CD8-positive, alpha-beta memory T cell (primary cell): ENCODE measurements at places on chromosomes 7 and 10. TPM values are rescaled to one million over a fixed set of nuclear protein-coding genes. Genes with fewer than 3 reads are reported as not detected.
A peak's percentile ranks its signal among the peaks of the same experiment; 100 is the strongest.

- H3K27ac ChIP-seq: no peak overlapping the region
- no peak overlapping the region for H3K4me3 ChIP-seq
- H3K4me1 ChIP-seq: no peaks in the 10 kb centered on the region
- DNase-seq: no peak
- H3K36me3 ChIP-seq: no peaks in the 10 kb centered on the region
Measured at GRCh38 chr7:127514499-127514898, 70.9 kb downstream of the GCC1 start.

- H3K27me3 ChIP-seq: peaks cover 21% of the 10 kb centered on the region
- DNase-seq: peak; percentile 19
- no peak overlapping the region for H3K27ac ChIP-seq
- no peaks in the 10 kb centered on the region for H3K36me3 ChIP-seq
Measured at GRCh38 chr10:27258838-27259812, 18.5 kb upstream of the ACBD5 start.

Gene SORBS1
- 1.7 TPM for total RNA-seq

DNA sequence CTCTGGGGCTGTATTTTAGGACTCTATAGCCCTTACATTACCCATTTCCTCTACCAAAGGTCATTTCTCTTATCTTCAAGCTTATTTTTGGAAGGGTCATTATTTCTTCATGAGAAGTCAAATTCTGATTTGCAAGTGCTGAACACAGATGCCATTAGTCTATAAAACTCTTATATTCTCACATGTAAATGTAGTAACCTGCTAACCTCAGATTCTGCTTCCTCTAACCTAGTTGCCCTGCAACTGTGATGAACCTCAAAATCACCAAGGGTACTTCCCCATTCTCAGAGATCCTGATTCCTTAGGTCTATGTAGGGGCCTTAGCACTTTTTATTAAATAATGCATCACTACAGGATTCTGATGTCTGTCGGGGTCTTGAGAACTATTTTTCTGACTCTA lies 6.3 kb downstream of the FAS start:
- H3K4me3 ChIP-seq: no peak overlapping the region
- DNase-seq: no peak
- H3K27ac ChIP-seq: no peak overlapping the region
- no peaks in the 10 kb centered on the region for H3K27me3 ChIP-seq
- H3K4me1 ChIP-seq: peaks cover 63% of the 10 kb centered on the region
- no peaks in the 10 kb centered on the region for H3K36me3 ChIP-seq

- no peak overlapping the region for H3K27ac ChIP-seq
- DNase-seq: no peak
- no peak overlapping the region for H3K4me3 ChIP-seq
- no peaks in the 10 kb centered on the region for H3K4me1 ChIP-seq
Measured at GRCh38 chr7:69968969-69969556, 370.8 kb downstream of the AUTS2 start.

DNA sequence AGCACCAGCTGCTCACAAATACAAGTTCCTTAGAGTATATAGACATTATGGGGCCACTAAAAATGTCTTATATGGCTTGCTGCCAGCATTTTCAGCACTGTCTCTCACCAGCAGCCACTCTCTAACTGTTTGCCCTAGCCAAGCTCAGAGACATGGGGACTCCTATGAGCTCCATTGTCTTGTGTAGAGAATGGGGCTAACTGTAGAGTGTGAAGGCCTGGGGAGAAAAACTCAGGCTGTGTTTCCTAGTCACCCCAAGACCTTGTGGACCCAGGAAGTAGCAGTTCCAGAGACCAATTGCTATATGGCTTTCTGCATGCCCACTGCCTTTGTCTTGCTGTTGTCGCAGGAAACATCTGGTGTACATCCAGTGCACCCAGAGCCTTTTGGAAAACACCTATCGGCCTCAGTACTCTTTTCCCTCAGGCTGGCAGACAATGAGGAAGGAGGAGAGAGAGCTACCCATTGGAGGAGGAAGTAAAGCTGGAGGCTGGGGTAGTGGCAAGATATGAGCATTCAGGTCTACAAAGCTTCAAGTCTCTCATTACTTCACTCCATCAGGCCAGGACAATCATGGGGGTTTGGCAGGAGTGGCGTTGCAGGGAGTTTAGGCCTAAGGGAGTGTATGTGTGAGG lies 28.4 kb downstream of the ENTPD1 start:
- no peaks in the 10 kb centered on the region for H3K4me1 ChIP-seq
- no peaks in the 10 kb centered on the region for H3K27me3 ChIP-seq
- no peak overlapping the region for H3K27ac ChIP-seq
- H3K36me3 ChIP-seq: no peaks in the 10 kb centered on the region

GRCh38 chr7:44278451-44279161 lies 46.8 kb downstream of the CAMK2B start:
- no peak for DNase-seq
- H3K27ac ChIP-seq: no peak overlapping the region
- H3K4me3 ChIP-seq: no peak overlapping the region
- no peaks in the 10 kb centered on the region for H3K36me3 ChIP-seq

GRCh38 chr10:59362144-59362958 lies at the start of gene FAM13C:
TSS of gene FAM13C (minus strand) at chr10:59362549. CDS start at chr10:59362460, 89 bp downstream.
- no peaks in the 10 kb centered on the region for H3K27me3 ChIP-seq
- no peak for DNase-seq
- H3K4me1 ChIP-seq: no peaks in the 10 kb centered on the region
- no peaks in the 10 kb centered on the region for H3K36me3 ChIP-seq
- no peak within 1 kb of the TSS for H3K27ac ChIP-seq
- H3K4me3 ChIP-seq: no peak within 1 kb of the TSS

DNA sequence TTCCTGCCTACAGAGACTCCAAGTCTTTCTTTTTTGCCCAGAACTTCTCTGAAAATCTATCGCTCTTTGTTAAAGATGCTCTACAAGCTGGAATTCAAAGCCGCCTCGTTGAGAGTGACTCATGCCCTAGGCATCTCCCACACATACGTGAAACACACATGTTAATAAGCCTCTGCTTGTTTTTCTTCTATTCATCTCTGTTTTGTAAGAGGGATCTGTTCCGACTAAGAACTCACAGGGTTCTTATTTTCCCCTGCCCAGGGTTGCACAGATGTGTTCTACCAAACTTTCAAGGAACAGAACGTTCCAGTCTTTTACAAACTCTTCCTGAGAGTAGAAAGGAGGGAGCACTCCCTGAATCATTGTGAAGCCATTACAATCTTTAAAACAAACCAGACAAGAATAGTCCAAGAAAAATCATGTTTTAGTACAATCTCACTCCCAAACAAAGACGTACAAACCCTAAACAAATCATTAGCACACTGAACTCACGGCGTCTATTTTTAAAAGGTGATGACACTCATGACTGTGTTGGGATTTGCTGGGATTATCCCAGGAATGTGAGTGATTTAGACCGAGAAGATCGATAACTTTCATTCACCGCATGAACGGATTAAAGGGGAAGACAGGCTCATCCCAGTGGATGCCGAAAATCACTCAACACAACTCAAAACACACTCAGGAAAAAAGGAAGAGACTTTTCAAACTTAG lies 55.3 kb upstream of the INPP5A start:
- DNase-seq: no peak
- no peaks in the 10 kb centered on the region for H3K4me1 ChIP-seq
- H3K27ac ChIP-seq: no peak overlapping the region
- H3K27me3 ChIP-seq: no peaks in the 10 kb centered on the region

GRCh38 chr10:27620430-27621397 lies 116.6 kb downstream of the RAB18 start:
- H3K4me1 ChIP-seq: no peaks in the 10 kb centered on the region
- no peak for DNase-seq
- no peak overlapping the region for H3K27ac ChIP-seq

DNA sequence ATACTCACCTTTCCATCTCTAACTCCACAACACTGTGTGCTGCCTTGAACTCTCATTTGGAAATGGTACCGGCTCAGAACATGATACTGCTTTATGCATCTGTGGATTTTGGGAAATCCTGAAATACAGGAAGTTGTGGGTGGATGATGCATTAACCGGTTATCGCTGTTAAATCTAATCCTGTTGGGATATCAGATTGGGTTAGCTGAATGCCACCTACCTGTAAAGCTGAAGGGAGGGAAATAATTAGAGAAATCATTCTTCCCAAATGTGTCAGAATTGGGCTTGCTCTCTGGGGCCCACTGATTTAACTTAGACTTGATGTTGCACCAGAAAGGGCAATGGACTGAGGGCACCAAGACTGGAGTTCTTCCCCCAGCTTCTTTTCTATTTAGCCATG lies 54.0 kb downstream of the CH25H start:
- H3K27ac ChIP-seq: no peak overlapping the region
- no peak for DNase-seq
- no peaks in the 10 kb centered on the region for H3K36me3 ChIP-seq

- no peak for DNase-seq
- H3K36me3 ChIP-seq: no peaks in the 10 kb centered on the region
- H3K27me3 ChIP-seq: no peaks in the 10 kb centered on the region
Measured at GRCh38 chr10:90777621-90778020, 80.2 kb downstream of the HTR7 start.

Gene PON1
- not detected for total RNA-seq

Gene SHH
- total RNA-seq: not detected

- no peak for DNase-seq
- no peak overlapping the region for H3K27ac ChIP-seq
- H3K4me3 ChIP-seq: no peak overlapping the region
- H3K27me3 ChIP-seq: no peaks in the 10 kb centered on the region
- no peaks in the 10 kb centered on the region for H3K4me1 ChIP-seq
Measured at GRCh38 chr10:75538144-75538543, 106.7 kb downstream of the LRMDA start.

GRCh38 chr7:157486007-157486755 lies 149.4 kb downstream of the DNAJB6 start:
- no peak for DNase-seq
- peaks cover 8% of the 10 kb centered on the region for H3K27me3 ChIP-seq
- no peaks in the 10 kb centered on the region for H3K36me3 ChIP-seq
- H3K4me3 ChIP-seq: no peak overlapping the region
- peaks cover 22% of the 10 kb centered on the region for H3K4me1 ChIP-seq

GRCh38 chr10:46530249-46531186 lies 25.9 kb downstream of the GPRIN2 start:
- DNase-seq: no peak
- H3K27me3 ChIP-seq: no peaks in the 10 kb centered on the region
- H3K4me1 ChIP-seq: no peaks in the 10 kb centered on the region

DNA sequence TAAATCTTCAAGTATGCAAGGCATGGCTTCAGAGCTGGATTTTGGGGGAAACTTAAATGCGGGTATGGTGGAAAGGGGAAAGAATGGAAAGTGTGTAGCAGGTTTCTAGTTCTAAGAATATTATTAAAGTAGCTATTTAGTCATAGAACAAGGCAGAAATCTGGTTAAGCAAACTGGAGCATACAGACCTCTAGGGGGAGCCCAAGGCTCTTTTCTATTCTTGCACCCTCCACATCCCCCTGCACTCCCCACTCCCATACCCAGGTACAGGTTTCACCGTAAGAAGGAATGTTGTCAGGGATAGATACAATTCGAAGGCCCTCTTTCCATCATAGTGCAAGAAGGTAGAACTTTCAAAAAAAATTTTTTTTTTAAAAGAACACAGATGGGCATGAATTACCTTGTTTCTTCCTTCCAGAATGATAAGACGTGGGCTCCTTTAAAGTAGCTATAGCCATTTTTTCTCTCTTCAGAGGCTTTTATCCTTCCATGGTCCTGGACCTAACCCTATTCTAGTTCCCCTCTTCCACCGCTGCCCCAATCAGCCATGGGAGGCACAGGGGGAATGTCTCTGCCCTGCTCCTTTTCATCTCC lies 41.5 kb upstream of the SMIM30 start:
- H3K4me1 ChIP-seq: no peaks in the 10 kb centered on the region
- no peak for DNase-seq
- no peaks in the 10 kb centered on the region for H3K36me3 ChIP-seq
- no peak overlapping the region for H3K4me3 ChIP-seq
- H3K27me3 ChIP-seq: no peaks in the 10 kb centered on the region
- no peak overlapping the region for H3K27ac ChIP-seq

DNA sequence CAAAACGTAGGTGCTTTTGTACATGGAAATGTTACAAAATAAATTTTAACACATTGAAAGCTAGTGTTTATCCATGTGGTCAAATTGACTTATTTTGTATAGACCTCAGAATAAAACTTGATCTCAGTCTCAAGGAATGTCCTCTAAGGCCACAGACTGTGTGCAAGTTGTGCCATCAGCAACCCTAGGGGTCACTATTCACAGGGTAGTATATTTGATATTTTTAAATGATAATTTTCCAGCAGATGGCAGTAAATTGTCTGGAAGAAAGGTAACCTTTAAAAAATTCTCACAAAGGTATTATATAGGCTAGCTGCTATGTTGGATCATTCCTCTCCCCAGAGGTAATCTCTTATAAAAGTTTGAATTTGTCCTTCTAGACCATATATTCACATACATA lies 12.9 kb upstream of the SNX10 start:
- H3K4me1 ChIP-seq: peaks cover 3% of the 10 kb centered on the region
- no peaks in the 10 kb centered on the region for H3K27me3 ChIP-seq
- no peak overlapping the region for H3K27ac ChIP-seq
- no peaks in the 10 kb centered on the region for H3K36me3 ChIP-seq
- DNase-seq: peak; percentile 26

GRCh38 chr7:23175938-23176337 lies 5.9 kb upstream of the NUP42 start:
- DNase-seq: no peak
- no peak overlapping the region for H3K4me3 ChIP-seq
- H3K36me3 ChIP-seq: no peaks in the 10 kb centered on the region
- H3K4me1 ChIP-seq: peaks cover 4% of the 10 kb centered on the region
